Tongue (tissue), 3 donors: ENCODE measurements at places on chromosomes 5 and 9. TPM values are rescaled to one million over a fixed set of nuclear protein-coding genes. Genes with fewer than 3 reads are reported as not detected.

The PAM gene
- 179 TPM for total RNA-seq

The FUT7 gene
- total RNA-seq, result 0.10 TPM

DNA sequence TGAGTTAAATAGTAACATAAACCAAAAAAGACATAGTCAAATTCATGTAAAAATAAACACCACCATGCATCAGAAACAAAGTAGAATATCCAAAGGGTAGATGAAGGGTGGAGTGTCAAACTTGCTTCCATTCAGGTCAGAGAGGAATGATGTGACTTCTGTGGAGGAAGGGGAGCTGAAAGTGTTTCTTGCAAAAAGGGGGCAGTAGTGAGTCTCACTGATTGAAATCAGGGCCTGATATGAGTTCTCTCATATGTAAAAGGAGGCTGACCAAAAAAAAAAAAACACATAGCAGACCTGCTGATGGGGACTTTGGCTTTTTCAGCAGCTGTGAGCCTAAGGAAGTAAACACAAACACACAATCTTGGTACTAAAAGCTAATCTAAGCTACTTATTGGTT is 38.8 kb upstream of the RGMB start:
- no peak for DNase-seq

The DCP2 gene
- 69.3 TPM for total RNA-seq

DNA sequence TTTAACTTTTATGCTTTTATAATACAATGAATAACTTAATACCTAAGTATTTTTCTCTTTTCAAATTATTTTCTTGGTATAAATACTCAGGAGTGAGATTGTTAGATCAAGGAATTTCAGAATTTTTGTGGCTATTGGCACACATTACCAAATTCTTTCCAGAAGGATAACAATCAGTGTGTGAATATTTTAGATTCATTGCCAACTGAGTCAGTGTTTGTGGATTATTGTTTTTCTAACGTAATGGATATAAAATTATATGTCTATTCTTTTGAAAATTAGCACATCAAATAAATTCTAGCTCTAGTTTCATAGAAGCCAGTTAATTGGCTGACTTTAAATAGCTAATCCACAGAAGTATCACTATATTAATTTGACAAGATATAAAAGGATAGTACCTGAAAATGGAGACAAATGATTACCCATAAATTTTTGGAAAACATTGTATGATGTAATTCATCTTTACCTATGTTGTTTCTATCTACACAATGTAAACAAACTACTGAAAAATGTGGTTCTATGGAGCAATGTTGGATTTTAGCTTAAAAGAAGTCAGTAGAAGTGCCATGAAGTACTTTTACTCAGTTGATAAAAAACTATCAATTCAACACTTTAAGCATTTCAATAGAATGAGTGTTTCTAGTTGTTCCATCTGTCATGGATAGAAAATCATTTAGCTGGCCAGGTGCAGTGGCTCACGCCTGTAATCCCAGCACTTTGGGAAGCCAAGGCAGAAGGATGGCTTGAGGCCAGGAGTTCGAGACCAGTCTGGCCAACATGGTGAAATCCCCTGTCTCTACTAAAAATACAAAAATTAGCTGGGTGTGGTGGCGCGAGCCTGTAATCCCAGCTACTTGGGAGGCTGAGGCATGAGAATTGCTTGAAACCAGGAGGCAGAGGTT is 185.1 kb downstream of the ADAMTSL1 start:
- no peak for DNase-seq

The FBP1 gene
- total RNA-seq, result 4.4 TPM
